ENCODE measurements at places on chromosomes 12 and 14. TPM values are rescaled to one million over a fixed set of nuclear protein-coding genes. Genes with fewer than 3 reads are reported as not detected.

DNA sequence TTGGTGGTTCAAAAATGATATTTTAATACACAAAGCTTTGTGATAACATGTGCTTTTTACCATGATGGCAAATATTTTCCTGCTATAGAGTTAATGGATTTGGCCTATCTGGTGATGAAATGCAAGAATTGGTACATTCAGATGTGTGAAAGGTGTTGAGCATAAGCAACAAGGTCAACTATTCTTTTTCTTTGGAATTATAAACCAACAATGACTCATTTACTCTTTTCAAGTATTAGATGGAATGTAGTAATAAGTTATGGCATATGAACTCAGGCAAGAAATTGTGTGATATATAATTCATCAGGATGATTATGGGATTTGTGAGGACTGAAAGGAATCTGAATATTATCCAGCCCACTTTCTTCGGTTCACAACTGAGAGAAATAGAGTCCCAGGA, 471.4 kb downstream of the ETNK1 start:
- no peak for DNase-seq

DNA sequence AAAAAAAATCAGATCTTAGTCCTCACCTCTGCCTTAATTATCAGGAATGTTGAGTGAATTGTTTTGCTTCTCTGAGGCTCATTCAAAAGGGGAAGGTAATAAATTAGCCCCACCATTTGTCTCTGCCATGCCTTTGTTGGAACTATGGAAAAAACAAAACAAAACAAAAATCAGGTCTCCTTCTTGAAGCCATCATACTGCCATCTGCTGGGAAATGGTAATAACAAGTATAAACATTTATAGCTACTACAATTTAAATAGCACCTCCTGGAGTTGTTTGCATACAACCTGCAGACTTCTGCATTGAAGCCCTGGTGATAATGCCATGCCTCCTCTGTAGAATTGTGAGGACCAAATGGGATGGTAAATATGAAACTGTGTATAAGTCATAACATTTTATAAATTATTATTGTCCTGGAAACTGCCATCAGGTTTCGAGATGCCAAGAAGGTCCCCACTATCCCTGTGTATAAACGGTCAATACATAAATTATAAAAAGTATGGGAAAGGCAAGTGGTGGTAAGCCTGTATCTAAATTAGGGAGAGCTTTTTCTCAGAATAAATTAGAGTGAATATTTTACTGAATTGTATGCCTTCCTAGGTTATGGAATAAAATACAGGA, 87.2 kb upstream of the FGD4 start:
- peak; percentile 70 for DNase-seq

DNA sequence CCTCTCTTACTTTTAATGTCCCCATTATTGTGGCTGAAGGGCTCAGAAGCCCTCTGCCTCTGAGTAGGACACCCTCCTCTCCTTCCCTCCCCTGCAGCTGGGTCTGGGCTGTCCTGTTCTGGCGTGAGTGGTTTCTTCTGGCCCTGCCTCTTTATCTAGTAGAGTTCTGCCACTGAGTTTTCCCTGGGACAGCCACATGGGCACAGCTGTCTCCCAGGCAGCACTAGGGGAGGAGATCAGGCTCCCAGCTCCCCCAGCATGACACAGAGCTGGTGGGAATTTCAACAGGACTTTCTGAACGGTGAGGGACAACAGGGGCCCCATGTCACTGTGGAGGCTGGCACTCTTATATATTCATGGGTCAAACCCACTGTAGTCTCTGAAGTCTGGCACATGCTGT, 21.4 kb downstream of the TMEM132C start:
- DNase-seq: no peak

DNA sequence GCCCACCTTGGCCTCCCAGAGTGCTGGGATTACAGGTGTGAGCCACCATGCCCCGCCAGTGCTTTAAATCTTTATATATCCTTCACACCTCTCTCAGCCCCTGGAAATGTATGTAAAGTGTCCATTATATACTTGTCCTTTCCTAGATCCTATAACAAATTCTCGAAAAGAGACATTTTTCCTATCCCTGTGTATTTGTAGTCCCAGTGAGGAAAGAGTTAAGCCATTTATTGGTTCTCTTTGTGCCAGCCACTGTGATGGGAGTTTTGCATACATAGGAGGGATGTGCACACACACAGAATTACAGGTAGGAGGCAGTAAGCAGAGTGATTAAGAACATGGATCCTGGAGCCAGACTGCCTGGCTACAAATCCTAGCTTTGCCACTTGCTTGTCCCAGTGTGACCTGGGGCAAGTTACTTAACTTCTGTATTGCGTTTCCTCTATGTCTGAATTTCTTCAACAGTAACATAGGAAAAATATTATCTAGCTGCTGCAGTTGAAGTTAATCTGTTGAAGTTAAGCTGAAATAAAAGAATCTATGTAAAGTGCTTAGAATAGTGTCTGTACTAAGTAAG, 2.1 kb upstream of the RABGGTA start:
- no peak for DNase-seq

GRCh38 chr14:87864356-87865270, 128.4 kb downstream of the GALC start:
- DNase-seq: no peak

GDF11 gene
- 6.1 TPM for total RNA-seq

DNA sequence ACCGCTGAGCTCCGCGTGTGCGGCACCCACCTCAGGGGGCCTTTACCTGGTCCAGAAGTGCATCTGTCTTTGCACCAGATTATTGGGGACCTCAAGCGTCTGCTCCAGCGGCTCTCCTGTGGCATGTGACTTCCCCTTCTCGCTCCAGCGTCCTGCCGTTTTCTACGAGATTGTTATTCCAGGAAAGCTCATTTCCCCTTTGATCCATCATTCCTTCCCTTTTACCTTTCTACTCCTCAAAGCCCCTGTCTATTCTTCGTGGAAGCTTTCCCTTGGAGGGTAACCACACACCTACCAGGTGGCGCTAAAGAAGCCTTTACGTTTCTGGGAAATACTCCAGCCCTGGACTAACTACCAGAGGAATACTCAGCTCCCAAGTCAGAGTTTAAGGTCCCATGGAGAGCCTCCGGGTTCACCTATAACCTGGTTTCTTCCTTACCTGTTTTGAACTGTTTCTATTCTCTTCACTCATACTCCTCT, 1.5 kb downstream of the FKBP4 start:
- DNase-seq: no peak

Measured in glomerular endothelial cell (primary cell).